ENCODE measurements at places on chromosomes 1 and 21.

- no peak for DNase-seq
Measured at GRCh38 chr1:179921472-179921871, 33.1 kb upstream of the CEP350 start.

- DNase-seq = no peak
Measured at GRCh38 chr1:69403756-69404320, 163.9 kb upstream of the LRRC7 start.

GRCh38 chr1:186757851-186758250 is 70.9 kb upstream of the PLA2G4A start:
- DNase-seq = no peak

GRCh38 chr1:73899311-73899710 is 298.7 kb downstream of the LRRIQ3 start:
- DNase-seq = no peak

DNA sequence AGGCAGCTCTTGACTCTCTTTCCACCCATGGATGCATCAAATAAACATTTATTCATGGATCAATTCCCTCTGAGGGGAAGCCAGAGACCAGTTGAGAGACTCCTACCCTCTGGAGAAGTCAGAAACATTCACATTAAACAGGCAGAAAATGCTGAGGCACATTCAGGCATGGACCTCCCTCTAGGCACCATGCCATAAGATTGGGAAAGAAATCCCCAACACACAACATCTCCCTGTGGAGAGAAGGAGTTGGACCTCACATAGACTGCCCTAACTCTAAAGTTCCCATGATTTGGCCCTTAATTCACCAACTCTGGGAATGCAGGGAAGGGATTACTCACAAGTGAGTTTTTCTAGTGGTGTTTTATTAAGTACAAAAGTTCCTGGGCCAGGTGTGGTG is 415.3 kb upstream of the C1orf87 start:
- DNase-seq = no peak

DNA sequence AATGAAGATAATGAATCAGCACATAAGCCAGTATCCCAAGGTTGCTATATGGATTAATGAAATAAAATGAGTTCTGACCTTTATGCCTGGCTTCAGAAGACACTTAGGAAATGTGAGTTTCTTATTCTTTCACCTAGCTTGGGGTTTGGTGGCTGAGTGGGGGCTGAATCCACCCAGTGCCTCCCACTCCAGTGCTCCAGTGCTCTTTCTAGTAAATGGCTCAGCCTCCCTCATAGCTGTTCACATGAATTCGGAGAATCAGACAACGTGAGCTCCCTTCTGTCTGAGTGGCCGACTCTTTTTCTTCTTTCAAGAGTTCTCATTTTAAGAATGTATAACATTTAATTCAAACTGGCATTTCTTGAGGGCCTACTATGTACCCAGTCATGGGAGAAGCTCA is 43.5 kb downstream of the TRABD2B start:
- DNase-seq = no peak

DNA sequence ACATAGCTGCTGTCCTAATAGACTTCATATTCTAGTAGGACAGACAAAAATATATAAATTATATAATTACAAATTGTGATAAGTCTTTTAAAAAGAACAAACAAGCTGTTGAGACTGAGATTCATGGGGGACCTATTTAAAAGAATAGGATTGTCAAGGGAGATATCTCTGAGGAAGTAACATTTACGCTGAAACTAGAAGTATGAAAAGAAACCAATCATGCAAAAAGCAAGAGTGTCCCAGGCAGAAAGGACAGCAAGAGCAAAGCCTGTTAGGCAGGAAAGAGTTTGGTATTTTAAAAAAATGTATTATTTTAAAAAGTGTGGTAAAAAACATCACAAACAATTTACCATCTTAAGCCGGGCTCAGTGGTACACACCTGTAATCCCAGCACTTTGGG is 9.1 kb upstream of the METTL13 start:
- no peak for DNase-seq

GRCh38 chr1:31911994-31912780 is 26.0 kb downstream of the PTP4A2 start:
- DNase-seq = no peak

GRCh38 chr1:100350787-100351094 is 1.6 kb upstream of the CDC14A start:
- no peak for DNase-seq

- DNase-seq = peak; percentile 38
Measured at GRCh38 chr1:41383094-41383852, 22.0 kb downstream of the FOXO6 start.

DNA sequence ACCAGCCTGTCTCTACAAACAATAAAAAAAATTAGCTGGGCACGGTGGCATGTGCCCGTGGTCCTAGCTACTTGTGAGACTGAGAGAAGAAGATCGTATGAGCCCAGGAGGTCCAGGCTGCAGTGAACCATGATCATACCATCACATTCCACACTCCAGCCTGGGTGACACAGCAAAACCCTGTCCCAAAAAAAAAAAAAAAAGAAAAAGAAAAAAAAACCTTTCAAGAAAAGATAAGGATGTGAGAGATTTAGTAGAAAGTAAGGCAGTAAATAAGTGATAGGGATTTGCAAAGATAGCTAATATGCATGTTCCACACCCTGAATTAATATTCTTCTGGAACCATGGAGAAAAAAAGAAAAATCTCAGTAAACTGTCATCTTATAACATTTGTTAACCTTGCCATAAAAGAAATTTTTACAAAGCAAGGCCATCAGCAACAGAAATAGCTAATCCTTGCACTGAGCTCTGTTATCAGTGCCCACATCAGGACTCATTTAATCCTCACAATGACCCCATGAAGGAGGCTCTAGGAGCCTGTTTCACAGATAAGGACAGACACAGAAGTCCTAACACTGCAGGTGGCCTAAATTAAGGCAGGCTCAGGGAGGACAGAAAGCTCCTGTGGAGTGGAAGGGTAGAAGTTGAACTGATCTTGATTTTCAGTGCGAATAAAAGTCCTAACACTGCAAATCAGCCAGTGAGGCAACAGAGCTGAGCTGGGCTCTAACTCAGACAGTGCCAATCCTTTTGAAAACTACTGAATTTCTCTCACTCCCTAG is 7.6 kb downstream of the GNB1 start:
- DNase-seq = no peak

GRCh38 chr21:19266636-19267035 is 863.1 kb upstream of the TMPRSS15 start:
- DNase-seq = no peak

- DNase-seq = no peak
Measured at GRCh38 chr1:174315239-174315638, 132.5 kb upstream of the GPR52 start.

GRCh38 chr1:3222042-3222692 is 153.2 kb downstream of the PRDM16 start:
- DNase-seq = no peak

DNA sequence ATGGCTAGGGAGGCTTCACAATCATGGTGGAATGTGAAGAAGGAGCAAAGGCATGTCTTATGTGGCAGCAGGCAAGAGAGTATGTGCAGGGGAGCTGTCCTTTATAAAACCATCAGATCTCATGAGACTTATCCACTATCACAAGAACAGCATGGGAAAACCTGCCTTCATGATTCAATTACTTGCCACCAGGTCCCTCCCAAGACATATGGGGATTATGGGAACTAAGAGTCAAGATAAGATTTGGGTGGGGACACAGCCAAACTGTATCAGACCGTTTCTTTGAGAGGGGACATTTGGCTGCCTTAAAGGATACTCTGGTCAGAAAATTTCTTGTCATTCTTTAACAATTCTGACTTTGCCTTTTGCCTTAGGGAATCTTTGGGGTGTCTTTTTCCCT is 3.2 kb upstream of the XPR1 start:
- no peak for DNase-seq

- DNase-seq = peak; percentile 53
Measured at GRCh38 chr1:118388301-118388959, 203.4 kb upstream of the SPAG17 start.

DNA sequence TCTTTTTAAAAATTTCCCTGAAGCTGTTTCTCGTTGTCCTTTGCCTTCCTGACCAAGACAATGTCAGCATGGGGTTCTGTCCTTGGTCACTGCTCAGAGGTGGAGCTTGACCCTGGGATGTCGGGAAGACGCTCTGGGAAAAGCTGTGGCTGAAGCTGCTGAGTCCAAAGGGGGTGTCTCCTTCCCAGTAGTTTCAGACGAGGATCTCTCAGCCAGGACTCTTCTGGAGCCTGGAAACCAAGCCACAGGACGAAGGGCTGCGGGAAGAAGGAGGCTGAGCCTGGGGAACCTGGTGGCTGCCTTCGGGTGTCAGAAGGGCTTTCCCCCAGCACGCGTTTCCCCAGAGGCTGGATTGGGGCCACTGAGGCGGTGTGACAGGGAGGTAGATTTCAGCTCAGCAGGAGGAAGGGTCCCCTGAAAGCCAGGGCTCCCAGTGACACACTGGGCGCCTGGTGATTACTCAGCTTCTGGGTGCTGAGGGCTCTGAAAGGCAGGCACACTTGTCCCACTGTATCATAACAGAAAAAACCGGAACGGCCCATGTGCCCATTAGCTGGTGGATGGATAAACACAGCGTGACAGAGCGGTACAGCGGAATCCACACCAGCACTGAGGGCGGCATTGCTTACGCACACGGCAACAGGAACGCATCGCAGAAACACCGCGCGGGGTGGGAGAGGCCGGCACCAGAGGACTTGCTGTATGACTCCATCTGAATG is 5.0 kb upstream of the KRTAP12-1 start:
- DNase-seq = no peak

DNA sequence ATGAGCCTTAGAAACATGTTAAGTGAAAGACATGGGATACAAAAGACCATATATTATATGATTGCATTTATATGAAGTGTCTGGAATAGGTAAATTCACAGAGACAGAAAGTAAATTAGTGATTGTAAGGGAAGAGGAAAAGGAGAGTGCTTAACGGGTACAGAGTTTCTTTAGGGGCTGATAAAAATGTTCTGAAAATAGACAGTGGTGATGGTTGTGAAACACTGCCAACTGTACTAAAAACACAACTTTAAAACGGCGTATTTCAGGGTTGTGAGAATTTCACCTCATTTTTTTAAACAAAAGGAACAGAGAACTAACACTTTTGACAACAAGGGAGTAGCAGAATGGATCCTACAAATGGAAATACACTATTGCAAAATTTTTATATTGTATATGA is 13.4 kb downstream of the COP1 start:
- DNase-seq = no peak

DNA sequence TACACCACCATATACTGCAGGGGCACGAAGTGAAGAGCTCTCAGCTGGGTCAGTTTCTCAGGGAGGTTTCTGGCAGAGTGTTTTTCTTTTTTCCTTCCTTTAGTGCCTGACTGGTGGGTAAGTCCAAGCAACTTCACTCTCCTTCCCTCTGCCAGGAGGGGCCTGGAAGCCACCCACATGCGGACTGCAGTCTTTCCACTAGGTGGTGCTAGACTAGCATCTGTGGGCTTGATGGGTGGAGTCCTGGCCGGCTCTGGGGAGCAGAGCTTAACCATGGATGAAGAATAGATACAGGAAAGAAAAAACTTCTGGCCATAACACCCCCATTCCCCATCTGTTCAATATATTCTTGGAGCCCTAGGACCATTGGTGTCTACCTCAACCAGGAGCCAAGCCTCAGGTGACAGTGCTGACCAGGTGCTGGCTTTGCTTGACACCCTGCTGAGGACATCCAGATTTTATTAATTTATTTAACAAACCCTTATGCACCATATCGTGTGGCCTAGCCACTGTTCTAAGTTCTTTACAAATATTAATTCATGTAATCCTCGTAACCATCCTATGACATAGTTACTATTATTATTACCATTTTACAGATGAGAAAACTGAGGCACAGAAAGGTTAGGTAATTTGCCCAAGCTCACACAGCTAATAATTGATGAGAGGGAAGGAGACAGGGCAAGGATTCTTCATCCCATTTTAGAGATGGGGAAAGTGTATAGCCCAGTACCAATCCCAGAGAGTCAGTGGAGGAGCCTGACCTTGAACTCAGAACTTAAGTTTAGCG is 126.7 kb upstream of the CSF3R start:
- DNase-seq = peak; percentile 9

- DNase-seq = no peak
Measured at GRCh38 chr1:14519976-14520375, 78.5 kb upstream of the KAZN start.

GRCh38 chr1:3787745-3788605 is 8.3 kb downstream of the LRRC47 start:
- DNase-seq = no peak

- DNase-seq = no peak
Measured at GRCh38 chr21:38794978-38795377, 10.8 kb upstream of the ETS2 start.

DNA sequence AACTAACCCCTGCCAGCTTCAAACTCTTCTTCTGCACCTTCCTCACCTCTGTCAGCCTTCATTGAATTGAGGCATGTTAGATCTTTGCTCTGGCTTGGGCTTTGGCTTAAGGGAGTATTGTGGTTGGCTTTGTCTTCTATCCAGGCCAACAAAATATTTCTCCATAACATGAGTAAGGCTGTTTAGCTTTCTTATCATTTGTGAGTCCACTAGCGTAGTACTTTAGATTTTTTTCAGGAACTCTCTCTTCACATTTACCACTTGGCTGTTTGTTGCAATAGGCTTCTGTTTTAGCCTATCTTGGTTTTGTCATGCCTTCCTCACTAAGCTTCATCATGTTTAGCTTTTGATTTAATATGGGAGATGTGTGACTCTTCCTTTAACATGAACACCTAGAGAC is 417.5 kb downstream of the NCAM2 start:
- no peak for DNase-seq

DNA sequence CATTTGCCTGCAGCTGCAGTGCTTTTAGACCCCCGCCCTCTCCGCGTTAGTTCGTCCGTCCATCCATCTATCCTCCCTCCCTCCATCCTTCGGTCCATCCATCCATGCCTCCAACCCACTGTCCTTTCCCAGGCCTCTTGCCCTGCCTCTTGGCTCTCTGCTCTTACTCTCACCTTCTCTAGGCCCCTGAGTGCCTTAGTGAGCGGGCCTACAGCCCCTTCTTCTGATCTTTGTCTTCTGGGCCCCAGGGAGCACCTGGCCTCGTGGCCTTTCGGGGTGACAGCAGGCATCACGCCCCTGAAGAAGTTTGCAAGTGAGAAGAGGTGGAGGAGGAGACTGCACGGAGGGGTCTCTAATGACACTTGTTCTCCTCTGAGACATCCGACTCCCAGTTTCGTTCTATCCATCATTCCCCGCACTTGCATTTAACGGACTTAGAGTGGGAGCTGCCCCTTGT is 842 bp downstream of the ATXN7L2 start:
- DNase-seq = peak; percentile 12

DNA sequence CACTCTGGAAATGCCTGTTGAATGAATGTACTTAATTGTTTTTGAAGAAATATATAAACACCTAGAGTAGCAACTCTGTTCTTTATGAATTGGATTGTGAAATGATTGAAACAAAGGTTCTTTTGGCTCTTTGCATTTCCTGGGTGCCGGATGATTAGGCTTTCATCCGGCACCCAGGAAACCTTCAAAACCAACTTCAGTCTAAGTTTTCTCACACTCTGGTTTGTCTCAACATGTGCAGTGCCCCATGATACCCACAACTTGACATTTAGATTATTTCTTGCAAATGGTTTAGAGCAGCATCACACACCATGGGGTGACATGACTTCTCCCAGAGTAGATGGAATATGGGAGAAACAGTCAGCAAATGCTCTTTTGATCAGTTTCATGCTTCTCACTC is 354.9 kb downstream of the BARHL2 start:
- no peak for DNase-seq

GRCh38 chr1:160916666-160917065 is 31.7 kb upstream of the ITLN1 start:
- no peak for DNase-seq

- DNase-seq = peak; percentile 99
Measured at GRCh38 chr1:201503397-201504176, 3.3 kb downstream of the CSRP1 start.

Measured in fibroblast of skin of abdomen (primary cell).